ENCODE measurements at places on chromosomes 7 and 10.
A peak's percentile ranks its signal among the peaks of the same experiment; 100 is the strongest.

GRCh38 chr10:78433766-78434535 lies 400.3 kb downstream of the RPS24 start:
- DNase-seq = no peak

DNA sequence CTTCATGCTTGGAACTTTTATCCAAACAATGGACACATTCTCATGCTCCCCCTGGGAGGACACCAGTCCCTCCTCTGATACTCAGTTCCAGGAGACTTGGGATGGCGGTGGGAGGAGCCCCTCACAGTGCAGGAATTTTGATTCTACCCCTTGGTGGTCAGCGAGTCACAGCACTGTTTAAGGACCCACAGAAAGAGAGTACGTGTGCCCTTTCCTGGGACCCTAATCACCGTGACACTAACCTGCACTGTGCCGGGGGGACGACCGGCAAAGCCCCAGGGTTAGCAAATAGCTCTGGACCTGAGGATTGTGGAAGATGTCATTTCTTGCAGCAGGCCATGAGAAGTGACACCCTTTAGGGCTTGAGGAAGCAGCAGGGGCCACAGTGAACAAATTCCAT lies 10.4 kb downstream of the AFAP1L2 start:
- no peak for DNase-seq

DNA sequence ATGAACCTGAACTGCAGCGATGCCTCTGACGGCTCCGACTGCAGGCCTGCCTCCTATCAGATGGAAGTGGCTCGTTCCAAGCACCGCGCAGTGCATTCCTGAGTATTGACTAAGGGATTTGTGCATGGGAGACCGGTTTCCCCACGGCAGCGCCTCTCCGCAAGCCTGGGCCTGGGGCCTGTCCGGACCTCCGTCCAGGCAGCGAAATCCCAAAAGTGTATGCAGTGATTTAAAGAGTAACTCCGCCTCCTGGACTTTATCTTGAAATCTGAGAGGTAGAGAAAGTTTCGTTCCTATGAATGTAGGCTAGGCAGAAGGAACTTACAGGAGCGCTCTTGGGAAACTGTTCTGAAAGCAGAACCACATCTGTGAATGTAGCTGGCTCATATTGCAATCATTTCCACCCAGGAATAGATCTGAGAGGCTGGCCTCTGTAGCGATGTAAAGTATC lies 106.2 kb upstream of the CELF2 start:
- DNase-seq = no peak

GRCh38 chr7:4054158-4054557 lies 627.9 kb upstream of the FOXK1 start:
- no peak for DNase-seq

- peak; percentile 40 for DNase-seq
Observed at GRCh38 chr10:100183481-100183880, 2.3 kb downstream of the ERLIN1 start.

DNA sequence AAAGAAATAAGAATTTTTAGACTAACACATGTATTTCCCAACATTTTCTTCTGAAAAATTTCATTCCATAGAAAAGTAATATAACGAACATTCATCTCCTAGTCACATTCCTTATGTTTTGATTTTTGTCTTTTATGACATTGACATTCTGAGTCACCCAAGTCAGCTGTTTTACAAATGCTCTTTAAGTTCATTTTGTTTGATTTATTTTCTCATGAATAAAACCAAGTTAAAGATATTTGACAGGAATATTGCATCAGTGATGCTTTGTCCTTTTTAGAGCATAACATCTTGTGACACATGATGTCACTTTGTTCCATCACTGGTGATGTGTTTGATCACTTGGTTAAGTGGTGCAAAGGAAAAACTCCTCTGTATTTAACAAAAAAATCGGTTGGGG lies 48.4 kb downstream of the HGF start:
- no peak for DNase-seq

DNA sequence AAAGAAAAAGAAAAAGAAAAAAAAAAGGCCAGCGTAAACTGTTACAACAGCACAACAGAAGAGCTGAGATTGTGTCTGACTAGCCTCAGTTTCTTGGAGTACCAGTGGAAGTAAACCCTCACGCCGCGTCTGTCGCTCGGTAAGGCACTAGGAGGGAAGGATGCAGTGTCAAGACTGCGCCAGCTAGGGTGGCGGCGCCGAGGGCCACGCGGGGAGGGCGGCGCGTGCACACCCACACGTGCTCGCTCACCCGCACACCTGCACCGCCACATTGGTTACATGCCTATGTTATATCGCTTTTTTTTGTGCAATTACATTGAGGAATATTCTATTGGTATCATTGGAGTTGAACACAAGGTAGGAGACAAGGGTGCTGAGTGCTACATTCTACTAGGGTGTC lies 48.2 kb downstream of the CLEC2L start:
- no peak for DNase-seq

- no peak for DNase-seq
Observed at GRCh38 chr10:81872206-81872862, 2.7 kb upstream of the NRG3 start.

DNA sequence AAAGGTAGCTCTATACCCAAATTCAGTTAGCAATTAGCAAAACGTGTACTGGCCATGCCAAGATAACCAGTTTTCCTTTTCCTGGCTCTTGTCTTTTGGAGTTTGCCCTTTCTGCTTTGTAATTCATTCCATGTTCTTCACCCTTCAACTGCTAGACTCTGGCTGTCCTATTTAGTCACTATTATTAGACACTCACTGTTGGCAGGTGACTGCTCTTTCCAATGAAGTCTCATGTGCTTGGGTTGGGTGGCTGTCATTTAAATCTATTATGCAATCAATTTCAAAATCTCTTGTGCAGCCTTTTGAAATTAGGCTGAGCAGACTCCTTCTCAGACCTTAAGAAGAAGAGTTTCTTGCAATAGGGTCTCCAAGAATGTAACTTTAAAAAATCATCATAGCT lies 266.5 kb downstream of the GPR158 start:
- no peak for DNase-seq

- DNase-seq = no peak
Observed at GRCh38 chr7:2022737-2023250, 210.0 kb downstream of the MAD1L1 start.

All from LNCaP clone FGC (cell line).